ENCODE measurements at places on chromosomes 2 and 18. TPM values are rescaled to one million over a fixed set of nuclear protein-coding genes. Genes with fewer than 3 reads are reported as not detected.
A peak's percentile ranks its signal among the peaks of the same experiment; 100 is the strongest.

DNA sequence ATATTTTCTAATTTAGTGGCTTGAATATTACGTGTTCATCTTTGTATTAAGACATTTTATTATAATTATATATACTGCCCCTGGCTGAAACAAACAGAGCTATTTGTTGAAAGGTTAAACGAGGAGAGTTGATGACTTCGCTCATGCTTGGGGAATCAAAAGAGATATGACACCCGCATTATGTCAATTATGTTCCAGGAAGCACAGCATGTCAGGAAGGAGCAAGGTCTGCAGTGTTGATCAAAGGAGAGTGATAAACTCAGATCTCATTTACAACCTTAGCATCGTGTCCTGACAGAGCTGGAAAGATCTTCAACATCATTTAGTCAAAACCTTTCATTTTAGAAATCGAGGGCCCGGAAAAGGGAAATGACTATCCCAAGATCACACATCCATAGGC lies 510.1 kb downstream of the TDRD15 start:
- no peak for DNase-seq

DNA sequence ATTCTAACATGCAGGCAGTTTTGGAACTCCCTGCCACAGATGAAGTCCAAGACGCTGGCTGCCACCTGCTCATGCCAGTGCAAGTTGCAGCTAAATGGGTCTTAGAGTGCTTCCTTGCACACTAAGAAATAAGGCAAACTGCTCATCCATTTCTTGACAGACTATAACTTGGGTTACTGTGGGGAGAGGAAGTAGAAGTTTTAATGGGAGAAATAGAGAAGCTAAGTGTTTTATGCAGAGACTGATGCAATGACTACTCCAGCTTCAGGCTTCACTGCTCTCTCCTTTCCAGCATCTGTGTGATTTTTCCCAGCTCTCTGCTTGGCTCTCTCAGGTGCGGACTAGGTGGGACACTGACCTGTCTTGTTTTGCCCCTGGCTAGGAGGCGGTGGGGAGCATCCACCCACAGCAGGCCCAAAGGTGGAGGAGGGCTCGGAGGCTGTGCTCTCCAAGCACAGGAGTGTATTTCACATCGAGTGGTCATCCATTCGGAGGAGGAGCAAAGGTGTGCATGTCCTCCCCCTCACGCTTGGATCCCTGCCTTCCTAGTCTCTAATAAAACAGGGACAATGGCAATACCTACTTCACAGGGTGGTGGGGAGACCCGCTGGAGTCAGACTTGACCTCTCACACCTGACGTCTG lies 48.2 kb downstream of the SLC14A2 start:
- no peak for DNase-seq

DNA sequence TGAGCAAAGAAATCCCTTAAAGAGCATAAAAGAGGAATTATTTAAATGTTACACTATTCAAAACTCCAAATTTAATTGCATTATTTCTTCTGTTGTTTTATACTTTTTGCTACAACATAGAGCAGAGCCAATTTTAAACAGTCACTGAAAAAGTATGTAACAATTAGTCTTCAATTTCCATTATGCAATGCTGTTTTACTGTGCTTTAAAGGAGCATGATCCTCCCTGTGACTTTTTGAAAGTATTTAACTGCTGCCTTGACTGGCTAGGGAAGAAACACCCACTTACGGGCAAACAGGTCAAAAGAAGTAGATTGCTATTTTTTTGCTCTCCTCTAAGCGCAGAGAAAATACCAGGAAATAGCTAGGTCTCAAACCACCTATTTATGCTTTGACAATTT lies 217.4 kb upstream of the GCFC2 start:
- no peak for DNase-seq

The SERPINB5 gene
- 0.20 TPM for total RNA-seq

The CCDC148 gene
- total RNA-seq = 1.5 TPM

- no peak for DNase-seq
Observed at GRCh38 chr2:43927442-43927841, 68.3 kb downstream of the LRPPRC start.

DNA sequence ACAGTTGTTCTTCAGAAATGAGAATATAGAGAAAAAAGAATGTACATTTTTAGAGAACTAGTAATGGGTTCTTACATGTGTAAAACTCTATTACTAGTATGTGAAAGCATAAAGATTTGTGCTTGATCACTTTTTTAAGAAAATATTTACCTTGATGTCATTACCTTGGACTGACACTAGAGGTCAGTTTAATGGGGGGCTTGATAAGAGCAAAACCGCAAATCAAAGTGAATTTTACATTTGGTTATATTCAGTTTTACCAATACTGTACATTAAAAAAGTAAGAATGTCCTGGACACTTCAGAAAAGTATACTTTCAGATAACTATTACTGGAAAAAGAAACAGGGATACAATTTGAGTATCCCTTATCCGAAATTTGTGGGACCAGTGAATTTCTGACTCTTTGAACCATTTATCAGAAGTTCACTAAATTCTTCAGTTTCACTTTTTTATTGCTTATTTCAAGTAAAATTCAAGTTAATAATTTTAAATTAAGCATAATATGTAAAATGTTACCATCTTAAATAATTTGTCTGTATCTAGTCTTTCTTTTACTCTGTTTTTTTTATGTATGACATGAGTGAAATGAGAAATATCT lies 1149.5 kb downstream of the DSC3 start:
- DNase-seq = no peak

The TMEFF2 gene
- total RNA-seq = 1.1 TPM

- no peak for DNase-seq
Observed at GRCh38 chr2:62874881-62875383, 169.4 kb downstream of the EHBP1 start.

The NOSTRIN gene
- total RNA-seq = not detected

DNA sequence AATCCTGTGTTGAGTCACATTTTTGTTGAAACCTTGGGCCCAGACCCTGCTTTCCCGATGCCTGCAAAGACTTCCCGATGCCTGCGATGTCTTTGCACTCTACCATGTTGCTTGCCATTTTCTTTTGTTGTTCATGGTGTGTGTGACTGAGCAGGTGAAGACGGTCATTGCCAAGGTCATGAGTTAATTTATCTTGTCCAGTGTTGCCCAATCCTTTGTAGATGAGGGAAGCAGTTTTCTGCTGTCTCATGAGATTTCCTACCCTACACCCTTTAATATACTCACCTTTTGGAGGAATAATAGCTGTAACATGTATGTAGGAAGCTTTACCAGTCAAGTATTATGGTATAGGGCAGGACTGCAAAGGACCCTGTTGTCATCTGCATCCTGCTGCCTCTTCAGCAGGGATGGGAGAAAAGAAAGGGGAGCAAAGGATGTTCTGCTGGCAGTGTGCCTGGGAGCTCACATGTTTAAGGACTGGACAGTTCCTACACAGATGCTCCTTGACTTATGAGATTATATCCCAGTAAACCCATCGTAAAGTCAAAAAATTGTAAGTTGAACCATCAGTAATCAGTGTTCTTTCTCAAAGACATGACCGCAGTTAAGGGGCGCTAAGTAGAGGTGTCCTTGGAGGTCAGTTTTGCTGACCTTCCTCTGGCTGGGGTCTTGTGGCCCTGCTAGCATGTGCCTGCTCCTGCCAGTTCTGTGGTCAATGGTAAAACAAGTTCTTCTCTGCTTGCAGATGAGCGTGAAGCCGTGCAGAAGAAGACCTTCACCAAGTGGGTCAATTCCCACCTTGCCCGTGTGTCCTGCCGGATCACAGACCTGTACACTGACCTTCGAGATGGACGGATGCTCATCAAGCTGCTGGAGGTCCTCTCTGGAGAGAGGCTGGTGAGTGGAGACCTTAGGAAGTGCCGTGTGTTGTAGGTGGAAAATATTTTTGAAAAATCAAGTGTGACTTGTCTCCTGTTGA lies 124.8 kb upstream of the EML6 start:
- DNase-seq = no peak

The RAPGEF4 gene
- 1.4 TPM for total RNA-seq

DNA sequence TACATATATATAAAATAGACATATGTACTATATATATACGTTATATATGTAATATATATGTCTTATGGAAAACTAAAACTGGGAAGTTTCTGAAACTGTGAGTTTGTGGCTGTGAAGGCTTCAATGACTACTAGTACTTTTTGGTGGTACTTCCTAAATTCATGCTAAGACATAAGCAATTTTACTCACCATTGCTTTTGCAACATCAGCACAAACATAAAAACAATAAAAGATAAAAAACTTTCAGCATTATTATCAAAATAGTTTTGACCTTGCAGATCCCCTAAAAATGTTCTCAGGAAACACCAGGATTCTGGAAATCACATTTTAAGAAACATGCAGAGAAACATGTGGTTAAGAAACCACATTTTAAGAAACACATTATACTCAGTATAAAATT lies 269.9 kb downstream of the PID1 start:
- no peak for DNase-seq

- peak; percentile 19 for DNase-seq
Observed at GRCh38 chr2:127606625-127607398, 39.1 kb upstream of the GPR17 start.

- no peak for DNase-seq
Observed at GRCh38 chr2:161725297-161725696, 101.1 kb downstream of the SLC4A10 start.

- no peak for DNase-seq
Observed at GRCh38 chr18:66523219-66523991, 80.5 kb downstream of the CDH19 start.

DNA sequence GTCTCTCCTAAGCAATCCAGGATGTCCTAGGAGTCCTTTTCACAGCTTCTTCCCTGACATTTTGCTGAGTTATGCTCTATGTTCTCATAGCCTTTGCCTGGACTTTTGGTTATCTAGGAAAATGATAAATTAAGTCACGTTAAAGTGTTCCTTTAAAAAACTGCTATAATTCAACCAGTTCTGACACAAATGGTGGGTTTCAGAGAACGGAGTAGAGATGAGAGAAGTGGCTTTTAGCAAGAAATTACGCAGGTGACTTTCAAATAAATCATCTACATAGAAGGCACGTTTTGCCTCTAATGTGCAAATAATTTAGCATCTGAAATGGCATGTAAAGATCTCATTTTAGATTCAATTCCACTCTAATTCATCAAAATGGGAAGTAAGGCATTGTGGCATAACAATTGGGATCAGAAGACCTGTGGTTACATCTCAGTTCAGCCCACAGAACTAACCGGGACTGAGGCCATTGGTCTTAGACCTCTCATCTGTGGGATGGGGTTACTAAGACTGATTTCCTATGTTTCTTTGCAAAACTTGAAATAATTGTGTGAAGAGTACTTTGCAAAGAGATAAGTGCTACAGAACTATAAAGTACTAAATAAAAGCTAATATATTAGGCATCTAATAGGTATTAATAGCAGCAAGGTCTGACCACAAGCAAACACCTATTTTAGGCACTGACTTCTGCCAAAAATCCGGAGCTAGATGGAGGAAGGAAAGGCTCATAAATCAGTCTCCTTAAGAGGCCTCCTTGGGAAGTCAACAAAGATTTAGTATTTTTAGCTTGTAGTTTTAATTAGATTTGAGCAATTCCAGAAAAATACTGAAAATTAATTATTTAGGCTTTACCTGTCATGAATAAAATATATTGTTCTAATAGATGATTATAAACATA lies 211.4 kb downstream of the PIEZO2 start:
- no peak for DNase-seq

DNA sequence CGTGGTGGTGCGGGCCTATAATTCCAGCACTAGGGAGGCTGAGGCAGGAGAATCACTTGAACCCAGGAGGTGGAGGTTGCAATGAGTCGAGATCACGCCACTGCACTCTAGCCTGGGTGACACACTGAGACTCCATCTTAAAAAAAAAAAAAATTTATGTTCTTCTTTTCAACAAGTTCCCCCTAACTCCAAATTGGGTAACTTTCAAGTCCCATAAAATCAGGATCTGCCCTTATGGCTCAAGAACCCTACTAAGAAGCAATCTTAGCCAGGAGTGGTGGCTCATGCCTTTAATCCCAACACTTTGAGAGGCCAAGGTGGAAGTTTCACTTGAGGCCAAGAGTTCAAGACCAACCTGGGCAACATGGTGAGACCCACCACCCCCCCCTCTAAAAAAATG lies 30.3 kb upstream of the TLK1 start:
- no peak for DNase-seq

DNA sequence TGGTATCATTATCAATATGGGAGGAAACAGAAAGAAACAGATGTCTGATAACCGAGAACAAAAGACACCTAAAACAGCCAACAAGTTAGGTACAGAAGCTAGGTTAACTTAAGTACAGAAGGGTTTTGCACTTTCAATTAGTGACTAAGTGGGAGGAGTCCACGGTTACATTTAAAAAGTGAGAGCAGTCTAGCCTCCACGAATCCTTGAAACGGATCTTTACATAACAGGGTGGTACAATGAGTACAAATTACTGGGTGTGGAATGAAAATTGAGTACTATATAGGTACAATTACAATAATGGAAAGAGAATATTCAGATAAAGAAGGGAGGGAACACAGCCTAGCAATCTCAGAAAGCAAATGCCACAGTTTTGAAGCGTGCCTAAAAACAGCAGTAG lies 76.6 kb downstream of the TLK1 start:
- no peak for DNase-seq

The MOCOS gene
- 6.0 TPM for total RNA-seq

DNA sequence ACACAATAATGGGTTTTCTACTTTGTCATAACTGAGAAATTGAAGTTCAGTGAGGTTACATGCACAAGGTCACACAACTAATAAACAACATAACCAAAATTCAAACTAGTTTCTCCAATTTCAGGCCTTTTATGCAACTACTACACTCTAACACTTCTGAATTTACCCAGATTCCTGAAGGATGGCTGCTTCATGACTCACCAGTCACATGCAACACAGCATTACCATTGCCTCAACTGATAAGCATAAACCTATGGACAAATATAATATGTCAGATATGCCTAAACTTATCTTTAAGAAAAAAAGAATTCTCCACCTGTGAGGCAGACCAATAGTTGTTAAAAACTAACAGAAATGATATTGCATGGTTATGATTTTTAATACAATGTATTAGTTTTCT lies 586.5 kb upstream of the SLC8A1 start:
- no peak for DNase-seq

- DNase-seq = no peak
Observed at GRCh38 chr2:75716406-75716805, 5.7 kb upstream of the GCFC2 start.

- no peak for DNase-seq
Observed at GRCh38 chr2:60745330-60745729, 10.7 kb upstream of the PAPOLG start.

GRCh38 chr18:68409576-68409975 lies 305.3 kb downstream of the TMX3 start:
- no peak for DNase-seq

The DOK6 gene
- 0.20 TPM for total RNA-seq

The FABP1 gene
- total RNA-seq = not detected

- no peak for DNase-seq
Observed at GRCh38 chr18:21069468-21069867, 42.1 kb downstream of the ROCK1 start.

The GRP gene
- not detected for total RNA-seq

The TMEM178A gene
- 7.5 TPM for total RNA-seq

The XIRP2 gene
- total RNA-seq = not detected

- DNase-seq = no peak
Observed at GRCh38 chr18:49050452-49050851, 99.7 kb upstream of the SMAD7 start.

- DNase-seq = no peak
Observed at GRCh38 chr18:64419156-64419555, 270.3 kb upstream of the LINC00305 start.
